K562 (cell line): ENCODE measurements at places on chromosomes 5 and 9. TPM values are rescaled to one million over a fixed set of nuclear protein-coding genes. Genes with fewer than 3 reads are reported as not detected.

LOX gene
- 0.09 and 0.34 TPM in 2 replicates for total RNA-seq

BTNL3 gene
- not detected in 2 replicates for total RNA-seq

- no peaks in the 10 kb centered on the region for H3K36me3 ChIP-seq
- DNase-seq = no peak
- no peak overlapping the region for H3K27ac ChIP-seq
- peaks cover 5% of the 10 kb centered on the region; the same call in 1 of the 2 replicates for H3K4me1 ChIP-seq
These were observed 852 bp downstream of the ARHGEF37 start for GRCh38 chr5:149581931-149582768.

DNA sequence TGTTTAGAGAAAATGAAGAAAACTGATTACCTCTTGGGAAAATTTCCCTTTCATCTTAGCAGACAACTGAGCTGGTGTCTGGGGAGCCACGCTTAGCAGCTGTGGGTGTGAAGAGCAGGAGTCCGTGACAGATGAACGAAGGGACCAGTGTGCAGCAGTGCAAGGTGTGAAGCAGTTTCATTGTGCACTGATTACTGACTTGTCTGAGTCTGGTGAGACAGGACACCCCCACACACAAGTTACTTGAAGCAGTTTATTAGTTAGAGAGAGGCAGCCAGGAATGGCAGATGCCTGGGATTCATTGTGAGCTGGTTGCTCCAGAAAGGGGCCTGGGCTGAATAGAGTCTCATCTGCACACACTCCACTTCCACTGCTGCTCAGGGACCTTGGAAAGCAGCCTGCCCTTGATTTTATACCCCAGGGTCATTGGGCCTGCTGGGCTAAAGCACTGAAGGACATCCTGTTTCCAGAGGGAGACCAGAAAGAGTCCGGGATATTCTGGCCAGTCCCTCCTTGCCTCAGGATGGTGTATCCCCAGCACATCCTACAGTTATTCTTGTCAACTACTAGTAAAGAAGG, 47.4 kb downstream of the FBXL7 start:
- H3K36me3 ChIP-seq = no peaks in the 10 kb centered on the region
- H3K4me1 ChIP-seq = no peaks in the 10 kb centered on the region
- no peak for DNase-seq
- H3K27ac ChIP-seq = no peak overlapping the region
- H3K27me3 ChIP-seq = no peaks in the 10 kb centered on the region
